Stimulated activated CD8-positive, alpha-beta memory T cell treated with anti-CD3 and anti-CD28 coated beads, Interleukin-7, amount 100 ng/mL, for 1 hour (primary cell): ENCODE measurements at places on chromosomes 1 and 21.

DNA sequence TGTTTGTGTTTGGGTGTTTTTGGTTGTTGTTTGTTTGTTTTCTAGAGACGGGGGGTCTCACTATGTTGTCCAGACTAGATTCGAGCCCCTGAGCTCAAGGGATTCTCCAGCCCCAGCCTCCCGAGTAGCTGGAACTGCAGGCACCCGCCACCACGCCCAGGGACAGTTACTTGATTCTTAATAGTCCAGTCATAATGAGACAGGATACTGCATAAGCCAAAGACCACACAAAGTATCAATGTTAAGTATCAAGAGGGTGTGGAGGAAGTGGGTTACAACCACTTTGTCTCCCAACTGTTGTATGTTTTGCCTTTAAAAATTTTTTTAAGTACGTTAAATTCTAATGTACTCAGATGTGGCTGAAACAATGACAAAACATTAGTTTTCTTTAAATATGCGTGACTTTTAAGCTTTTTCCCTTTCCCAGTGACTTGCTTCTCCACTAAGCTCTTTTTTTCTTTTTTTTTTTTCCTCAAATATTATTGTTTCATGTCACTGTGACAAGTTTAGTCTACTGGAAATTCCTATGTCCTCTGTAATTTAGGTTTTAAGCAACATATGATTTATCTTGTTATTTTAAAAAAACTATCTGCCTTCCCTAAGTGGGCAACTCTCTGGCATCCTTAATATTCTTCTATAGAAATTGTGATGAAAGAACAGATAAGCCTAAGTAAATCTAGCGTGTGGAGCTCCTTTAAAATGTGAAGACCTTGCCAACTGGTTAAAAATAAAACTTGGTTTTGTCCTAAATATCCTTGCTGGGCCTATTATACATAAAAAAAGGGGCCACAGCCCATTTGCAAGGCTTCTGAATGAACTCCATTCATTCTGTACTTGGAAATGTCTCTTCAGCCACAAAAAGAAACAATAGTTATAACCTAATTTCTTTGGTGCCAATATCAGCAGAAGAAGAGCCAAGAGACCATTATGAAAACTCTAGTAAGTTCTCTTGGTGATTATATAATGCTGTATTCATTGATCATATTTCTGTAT, 56.2 kb upstream of the DPH5 start:
- no peak for DNase-seq

DNA sequence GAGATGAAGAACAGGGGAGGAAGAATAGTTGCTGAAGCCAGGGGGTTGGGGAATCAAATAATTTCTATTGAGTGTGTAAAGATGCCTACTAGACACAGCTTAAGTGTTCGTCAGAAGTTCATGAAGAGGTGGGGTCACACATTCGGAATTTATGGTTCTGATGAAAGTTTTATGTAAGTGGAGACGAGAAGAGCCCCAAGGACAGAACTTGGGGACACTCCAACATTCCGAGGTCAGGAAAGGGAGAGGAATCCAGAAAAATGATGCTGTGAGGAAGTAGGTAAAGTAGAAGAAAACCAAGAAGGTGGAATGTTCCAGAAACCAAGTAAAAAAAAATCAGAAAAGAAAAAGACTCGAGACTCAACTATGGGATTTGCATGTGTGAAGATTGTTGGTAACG, 272.5 kb downstream of the SIPA1L2 start:
- DNase-seq, result no peak

GRCh38 chr1:159869173-159869572, 6.7 kb upstream of the VSIG8 start:
- no peak for DNase-seq

- no peak for DNase-seq
Measured at GRCh38 chr1:222023025-222023424, 281.1 kb upstream of the DUSP10 start.

DNA sequence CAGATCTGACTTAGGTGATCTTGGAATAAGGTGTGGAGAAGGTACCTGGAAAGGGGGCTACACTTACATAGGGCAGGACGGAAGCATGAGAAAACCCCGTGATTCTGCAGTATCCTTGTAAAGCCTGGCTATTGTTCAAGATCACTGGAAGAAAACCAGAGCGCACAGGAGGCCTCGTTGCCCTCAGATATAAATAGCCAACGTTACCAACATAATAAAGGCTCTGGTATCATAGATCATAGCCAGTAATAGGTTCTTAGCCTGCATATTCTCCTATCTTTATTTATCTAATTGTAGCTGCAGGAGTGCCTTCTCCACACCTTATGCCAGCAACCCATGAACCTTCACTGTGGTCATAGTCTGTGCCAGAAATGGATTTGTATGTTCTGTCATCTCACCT, 35.9 kb upstream of the MPZL1 start:
- DNase-seq, result no peak

GRCh38 chr21:16841975-16842695, 670.7 kb upstream of the CXADR start:
- no peak for DNase-seq

GRCh38 chr1:16168622-16169360, 12.9 kb upstream of the EPHA2 start:
- no peak for DNase-seq

GRCh38 chr1:156677616-156678596, 699 bp upstream of the NES start:
- no peak for DNase-seq

DNA sequence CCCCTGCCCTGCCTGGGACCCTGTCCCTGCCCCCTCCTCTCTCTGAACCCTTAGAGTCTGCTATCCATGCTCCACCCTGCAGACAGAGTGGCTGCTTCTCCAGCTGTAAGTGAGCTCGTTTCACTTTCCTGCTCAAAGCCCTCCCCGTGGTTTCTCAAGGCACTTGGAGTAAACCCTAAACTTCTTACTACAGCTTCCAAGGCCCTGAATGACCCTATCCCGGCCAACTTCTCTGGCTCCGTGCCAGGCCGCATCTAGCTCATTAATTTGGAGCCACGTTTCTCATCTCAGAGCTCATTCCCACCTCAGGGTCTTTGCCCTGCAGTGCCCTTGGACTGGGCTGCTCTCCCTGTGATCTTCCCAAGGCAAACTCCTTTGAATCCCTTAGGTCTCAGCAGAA, 235.1 kb upstream of the RUNX1 start:
- DNase-seq, result no peak

- DNase-seq, result no peak
Measured at GRCh38 chr1:226990133-226990716, 50.1 kb downstream of the COQ8A start.

DNA sequence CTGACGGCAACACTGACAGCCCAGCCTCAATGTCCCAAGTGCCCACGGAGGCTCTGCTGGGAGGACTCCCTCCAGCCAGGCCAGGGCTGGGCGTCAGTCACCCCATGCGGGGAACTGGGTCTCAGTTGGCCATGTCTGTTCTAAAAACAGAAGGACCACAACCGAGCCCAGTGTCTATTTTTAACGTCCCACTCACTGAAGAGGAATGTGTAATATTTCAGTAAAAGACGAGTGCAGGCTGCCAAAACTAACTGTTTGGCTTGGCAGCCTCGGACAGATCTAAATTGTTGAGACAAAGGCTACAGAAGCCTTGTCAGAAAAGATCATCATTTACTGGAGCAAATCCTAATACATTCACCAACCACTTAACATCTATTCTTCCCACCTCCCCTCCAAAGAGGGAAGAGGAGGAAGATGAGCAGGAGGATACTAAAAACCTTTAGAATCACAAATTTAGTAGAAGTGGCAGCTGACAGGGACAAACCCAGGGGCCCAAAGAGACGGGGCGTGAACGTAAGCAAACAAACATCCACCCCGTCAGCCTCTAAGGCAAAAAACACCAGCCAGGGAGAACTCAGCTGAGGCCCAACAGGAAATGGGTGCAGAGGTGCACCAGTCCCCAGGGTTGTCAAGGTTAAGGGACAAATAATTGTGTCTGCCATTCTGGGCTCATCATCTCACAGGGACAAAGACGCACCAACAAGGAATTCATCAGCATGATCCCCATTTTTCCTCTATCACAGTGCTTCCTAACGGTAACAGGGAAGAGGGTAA, 18.7 kb downstream of the C1orf198 start:
- no peak for DNase-seq

- no peak for DNase-seq
Measured at GRCh38 chr1:211589782-211590721, 11.1 kb upstream of the SLC30A1 start.

- no peak for DNase-seq
Measured at GRCh38 chr1:203402629-203403337, 51.9 kb upstream of the FMOD start.

- DNase-seq, result no peak
Measured at GRCh38 chr1:31912839-31913239, 25.3 kb downstream of the PTP4A2 start.

GRCh38 chr1:51234721-51235425, 1.2 kb upstream of the RNF11 start:
- peak; percentile 24 for DNase-seq

- no peak for DNase-seq
Measured at GRCh38 chr1:208030288-208031091, 119.6 kb upstream of the CD34 start.

GRCh38 chr1:156914440-156914856, 6.0 kb upstream of the LRRC71 start:
- DNase-seq, result no peak

GRCh38 chr1:112508278-112509004, at the start of gene WNT2B:
TSS of gene WNT2B (plus strand) at chr1:112508965. CDS start at chr1:112509263, 298 bp downstream.
- DNase-seq, result no peak

- no peak for DNase-seq
Measured at GRCh38 chr1:238647877-238648276, 738.5 kb upstream of the CHRM3 start.

DNA sequence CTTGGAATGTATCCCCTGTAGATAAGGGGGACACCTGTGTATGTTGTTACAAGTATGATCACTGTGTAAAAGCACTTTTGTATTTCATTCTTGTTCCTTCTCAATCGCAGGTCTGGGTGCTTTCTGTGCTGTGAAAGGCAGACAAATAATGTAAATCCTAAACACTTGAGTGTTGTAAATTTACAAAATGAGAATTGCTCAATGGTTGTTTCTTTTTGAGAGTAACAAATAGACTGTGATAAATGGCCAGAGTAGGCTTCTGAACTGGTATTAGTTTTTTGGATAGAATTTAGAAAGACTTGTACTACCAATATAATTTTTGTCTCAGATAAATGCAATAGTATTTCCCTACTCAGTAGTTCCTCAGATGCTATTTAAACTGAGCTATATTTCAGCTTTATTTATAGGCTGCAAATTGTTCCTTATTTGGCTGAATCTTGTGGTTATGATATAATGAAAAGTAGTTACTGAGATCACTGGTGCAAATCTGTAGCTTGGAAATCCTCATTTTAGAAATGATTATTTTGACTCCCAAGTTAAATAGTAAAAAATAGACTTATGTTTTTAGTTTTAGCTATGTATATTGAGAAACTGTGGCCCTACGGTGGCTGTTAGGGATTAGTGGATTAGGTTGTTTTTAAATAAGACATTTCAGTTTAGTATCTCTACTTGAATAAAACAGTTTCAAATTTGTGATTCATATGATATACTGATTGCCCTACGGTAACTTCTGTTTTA, 9.2 kb downstream of the BACH1 start:
- DNase-seq, result no peak

- no peak for DNase-seq
Measured at GRCh38 chr1:64523413-64524337, 53.7 kb downstream of the CACHD1 start.

- no peak for DNase-seq
Measured at GRCh38 chr1:19042675-19043578, 86.5 kb upstream of the IFFO2 start.

DNA sequence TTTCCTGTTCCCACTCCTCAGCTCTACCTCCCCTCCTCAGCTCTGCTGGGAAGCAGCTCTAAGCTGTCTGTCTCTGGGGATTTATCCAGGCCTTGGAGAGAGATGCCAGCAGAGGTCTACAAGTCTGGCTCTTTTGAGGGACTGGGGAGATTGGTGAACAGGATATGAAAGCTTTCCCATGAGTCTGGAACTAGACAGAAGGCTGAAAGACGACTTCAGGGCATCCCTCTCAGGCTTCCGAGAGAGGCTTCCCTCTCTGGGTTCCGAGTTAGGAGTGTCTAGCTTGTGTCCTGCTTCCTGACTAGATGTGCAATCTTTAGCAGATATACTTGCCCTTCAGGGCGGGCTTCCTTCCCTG, 733 bp downstream of the TMEM35B start:
- no peak for DNase-seq

GRCh38 chr1:163528710-163529348, 207.1 kb downstream of the NUF2 start:
- no peak for DNase-seq

GRCh38 chr1:39105061-39105840, 79.1 kb downstream of the NDUFS5 start:
- DNase-seq, result no peak

DNA sequence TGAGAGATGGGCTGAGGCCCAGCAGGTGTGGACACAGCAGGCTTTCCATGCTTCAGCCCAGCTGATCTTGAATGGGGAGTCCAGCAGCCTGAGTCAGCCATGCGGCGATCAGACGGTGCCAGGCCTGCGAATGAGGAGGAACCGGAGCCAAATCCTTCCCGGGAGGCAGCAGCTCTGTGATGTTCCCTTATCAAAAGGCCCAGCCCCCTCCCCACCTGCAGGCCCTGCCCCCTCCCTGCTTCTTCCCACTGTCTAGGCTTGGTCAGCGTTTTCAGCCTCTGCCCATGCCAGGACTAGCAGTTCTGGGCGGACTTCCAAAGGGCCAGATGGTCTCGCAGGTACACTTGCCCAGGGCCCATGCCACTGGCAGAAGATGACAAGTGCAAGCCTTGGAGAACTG, 253.8 kb downstream of the KAZN start:
- DNase-seq, result no peak

- no peak for DNase-seq
Measured at GRCh38 chr1:218305472-218306064, 20.5 kb downstream of the RRP15 start.

GRCh38 chr21:33975548-33976081, 60.0 kb upstream of the ATP5PO start:
- peak; percentile 27 for DNase-seq

GRCh38 chr21:31801551-31802219, 69.8 kb upstream of the SCAF4 start:
- no peak for DNase-seq

DNA sequence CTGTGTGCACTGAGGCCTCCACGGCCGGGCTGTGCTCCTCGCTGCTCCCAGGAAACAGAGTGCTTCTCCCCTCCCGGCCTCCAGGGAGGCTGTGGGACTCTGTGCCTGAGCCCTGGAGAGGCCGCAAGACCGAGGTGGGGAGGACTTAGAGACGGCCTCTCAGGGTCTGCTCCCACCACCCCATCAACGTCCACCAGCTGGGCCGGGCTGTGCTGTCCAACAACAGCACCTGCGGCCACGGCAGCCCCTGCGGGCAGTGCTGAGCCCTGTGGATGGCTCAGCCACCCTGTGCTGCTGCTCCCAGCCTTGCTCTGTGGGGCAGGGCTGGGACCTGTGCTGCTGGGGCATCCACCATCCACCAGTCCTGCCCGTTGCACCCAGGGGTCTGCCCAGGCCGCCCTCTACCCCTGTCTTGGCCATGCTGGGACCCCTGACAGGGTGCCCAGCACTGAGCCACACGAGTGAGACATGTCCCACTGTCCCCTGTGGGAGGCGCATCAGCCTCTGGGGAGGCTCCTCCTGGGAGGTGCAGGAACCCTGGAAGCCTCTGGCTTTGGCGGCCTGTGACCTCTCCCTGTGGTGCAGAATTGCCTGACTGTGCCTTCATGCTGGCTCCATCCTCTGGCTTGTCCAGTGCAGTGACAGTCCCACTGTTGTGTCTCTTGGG, 31.2 kb upstream of the LRRC3 start:
- DNase-seq, result no peak
